Hepatic stellate cell (primary cell): ENCODE measurements at places on chromosomes 16 and 17.

GRCh38 chr17:44408786-44409185 is 19.3 kb upstream of the ITGA2B start:
- DNase-seq: no peak

DNA sequence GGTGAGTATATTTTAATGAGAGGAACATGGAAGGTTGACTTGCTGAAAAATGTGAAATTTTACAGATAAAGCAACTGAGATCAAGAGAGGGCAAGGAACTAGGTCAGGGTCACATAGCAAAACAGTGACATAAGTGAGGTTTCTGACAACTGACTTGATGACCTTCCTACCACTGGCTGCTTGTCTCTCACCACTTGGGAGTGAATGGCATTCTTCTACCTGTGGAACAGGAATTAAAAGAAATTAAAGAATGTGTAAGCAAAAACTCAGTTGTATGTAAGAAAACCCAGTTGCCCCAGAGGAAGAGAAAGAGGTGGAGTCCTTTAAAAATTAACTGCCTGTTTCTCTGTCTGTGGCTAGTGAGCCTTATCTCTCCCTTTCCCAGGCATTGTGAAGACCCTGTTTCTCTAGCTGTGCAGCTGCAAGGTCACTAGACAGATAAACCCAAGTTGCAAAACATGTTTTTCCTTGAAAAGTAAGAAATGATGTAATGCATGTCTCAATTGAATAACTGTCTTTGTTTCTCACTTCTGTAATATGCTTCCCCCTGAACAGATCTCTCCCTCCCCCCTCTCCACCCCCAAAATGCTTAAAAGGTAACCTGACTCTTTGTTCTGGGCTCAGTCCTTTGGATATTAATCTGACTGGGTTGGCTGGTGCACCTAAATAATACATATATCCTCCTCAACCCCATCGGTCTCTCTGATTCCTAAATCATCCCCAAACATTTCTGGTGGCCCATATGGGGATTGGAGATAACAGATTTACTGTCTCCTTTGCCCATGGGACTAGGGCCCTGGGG is 23.4 kb downstream of the ACSM1 start:
- no peak for DNase-seq

DNA sequence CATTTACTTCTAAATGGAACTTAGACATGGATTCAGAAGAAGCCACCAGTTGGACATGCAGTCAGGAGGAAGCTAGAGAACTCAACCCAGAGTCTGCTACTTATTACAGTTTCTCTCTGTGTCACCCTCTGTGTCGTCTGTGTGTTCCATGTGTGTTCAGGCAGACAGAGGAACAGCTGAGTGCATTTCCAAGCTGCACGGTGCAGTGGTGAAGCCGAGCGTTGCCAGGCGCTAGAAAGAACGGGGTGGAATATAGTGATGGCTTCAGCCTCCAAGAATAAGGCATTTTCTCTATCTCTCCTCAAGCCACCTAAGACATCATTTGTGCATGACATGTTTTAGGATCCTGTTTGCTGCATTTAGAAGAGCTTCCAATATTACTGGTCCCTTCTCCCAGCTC is 101.1 kb upstream of the CCL2 start:
- no peak for DNase-seq

- no peak for DNase-seq
Measured at GRCh38 chr17:64387145-64387473, 3.6 kb downstream of the PECAM1 start.

GRCh38 chr16:72987480-72987901 is 60.4 kb downstream of the ZFHX3 start:
- DNase-seq: no peak

GRCh38 chr17:71055128-71055527 is 885.8 kb downstream of the KCNJ2 start:
- DNase-seq: peak; percentile 6

- no peak for DNase-seq
Measured at GRCh38 chr17:46974086-46974485, 5.0 kb downstream of the RPRML start.

GRCh38 chr16:57517397-57518367 is 18.7 kb downstream of the CCDC102A start:
- DNase-seq: no peak

- peak; percentile 72 for DNase-seq
Measured at GRCh38 chr16:67430977-67431774, at the start of gene HSD11B2. TSS of gene HSD11B2 (plus strand) at chr16:67431121. CDS start at chr16:67431249, 128 bp downstream.

DNA sequence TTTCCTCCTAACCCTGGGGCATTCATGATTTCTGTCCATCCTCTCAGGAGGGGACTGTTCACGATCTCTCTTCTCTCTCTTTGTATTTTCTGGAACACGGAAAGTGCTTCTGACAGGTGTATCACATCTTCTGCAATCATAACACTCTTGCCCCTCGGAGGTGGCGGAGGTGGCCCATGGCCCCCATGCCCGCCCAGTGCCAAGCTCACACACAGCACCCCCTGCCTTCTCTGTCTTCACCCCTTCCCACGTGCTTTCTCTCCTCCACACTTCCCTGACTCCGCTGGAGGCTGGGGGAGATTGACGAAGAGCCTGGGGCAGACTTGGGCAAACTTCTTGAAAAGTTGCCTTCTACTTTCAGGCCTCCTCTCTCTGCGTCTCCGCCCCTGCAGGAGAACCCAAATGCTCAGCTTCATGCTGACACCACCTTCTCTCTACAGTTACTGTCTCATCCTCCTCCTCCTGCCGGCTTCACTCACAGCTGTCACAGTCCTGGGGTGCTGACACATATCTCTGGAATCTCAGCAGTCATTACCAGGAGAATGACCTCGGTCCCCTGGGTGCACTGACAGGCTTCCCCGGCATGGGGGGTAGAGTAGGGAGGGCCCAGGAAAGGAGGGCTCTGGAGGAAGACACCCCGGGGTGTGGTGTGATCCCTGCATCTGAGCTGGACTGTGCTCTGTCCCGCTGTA is 127.1 kb downstream of the ENGASE start:
- DNase-seq: peak; percentile 88

GRCh38 chr16:17308186-17308585 is 162.6 kb downstream of the XYLT1 start:
- DNase-seq: no peak

- no peak for DNase-seq
Measured at GRCh38 chr16:27924411-27925118, 138.9 kb downstream of the GSG1L start.

- DNase-seq: no peak
Measured at GRCh38 chr16:89723279-89724250, 2.2 kb downstream of the ZNF276 start.

DNA sequence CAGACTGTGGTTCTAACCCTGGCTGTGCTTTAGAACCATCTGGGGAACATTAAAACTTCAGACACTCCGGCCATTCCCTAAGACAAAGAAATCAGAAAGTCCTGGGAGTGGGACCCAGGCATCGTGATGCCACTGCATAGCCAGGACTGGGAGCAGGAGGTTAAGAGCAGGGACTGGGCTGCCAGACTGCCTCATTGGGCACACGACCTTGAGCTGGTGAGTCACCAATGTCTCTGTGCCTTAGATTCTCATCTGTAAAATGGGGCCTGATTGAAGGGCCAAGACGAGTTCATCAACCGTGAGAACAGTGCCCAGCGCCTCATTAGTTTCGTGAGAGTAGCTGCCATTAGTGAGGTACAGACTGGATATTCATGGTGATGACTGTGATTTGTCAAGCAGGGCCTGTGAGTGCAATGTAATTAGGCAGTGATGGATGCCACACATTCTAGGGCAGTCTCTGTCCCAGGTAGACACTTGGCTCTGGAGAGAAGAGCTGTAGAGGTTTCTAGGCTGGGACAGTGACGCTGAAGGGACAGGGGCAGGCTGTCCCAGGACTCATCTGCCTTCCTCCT is 196.8 kb downstream of the NTN1 start:
- DNase-seq: no peak

- peak; percentile 95 for DNase-seq
Measured at GRCh38 chr16:29995324-29995910, at the start of gene HIRIP3. TSS of gene HIRIP3 (minus strand) at chr16:29995617. CDS start at chr16:29995605, 12 bp downstream.

DNA sequence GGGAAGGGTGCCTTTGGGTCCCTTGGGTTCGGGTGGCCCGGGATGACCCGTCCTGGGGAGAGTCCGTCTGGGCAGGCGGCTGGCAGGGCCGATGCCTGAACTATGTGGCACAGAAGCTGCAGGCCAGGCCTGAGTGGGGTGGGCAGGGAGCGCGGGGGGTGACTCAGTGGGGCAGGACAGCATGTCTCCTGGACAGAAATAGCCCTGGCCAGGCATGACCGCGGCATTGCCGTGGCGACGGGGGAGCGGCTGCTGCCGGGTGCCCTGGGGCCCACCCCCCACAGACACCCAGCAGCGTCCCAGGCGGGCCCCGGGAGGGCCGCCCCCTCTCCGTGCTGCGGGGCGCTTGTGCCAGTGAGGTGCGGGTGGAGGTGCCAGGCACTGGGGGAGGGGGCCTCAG is 1.8 kb upstream of the C1QTNF8 start:
- peak; percentile 78 for DNase-seq

DNA sequence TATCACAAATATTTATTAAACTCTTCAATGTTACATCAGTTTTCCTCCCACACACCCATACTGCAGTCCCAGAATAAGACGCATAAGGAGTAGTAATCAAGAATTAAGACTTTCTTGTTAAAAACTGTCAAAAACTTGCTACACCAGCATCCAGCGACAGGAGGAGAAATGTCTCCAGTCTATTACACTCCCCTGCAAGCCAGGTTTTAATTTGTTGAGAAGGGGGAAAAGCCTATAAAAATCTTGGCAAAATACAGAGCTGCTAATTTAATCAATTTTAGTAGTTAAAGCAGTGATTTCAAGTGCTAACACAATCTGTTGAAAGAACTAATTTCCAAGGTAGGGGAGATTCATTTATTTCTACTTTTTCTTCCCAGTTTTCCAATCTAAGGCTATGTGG is 102.0 kb upstream of the MED13 start:
- no peak for DNase-seq

- DNase-seq: no peak
Measured at GRCh38 chr16:46727184-46727583, 21.0 kb downstream of the MYLK3 start.

- DNase-seq: no peak
Measured at GRCh38 chr17:59752446-59752845, 45.0 kb downstream of the VMP1 start.

- DNase-seq: no peak
Measured at GRCh38 chr17:49745175-49746139, 18.5 kb downstream of the FAM117A start.

DNA sequence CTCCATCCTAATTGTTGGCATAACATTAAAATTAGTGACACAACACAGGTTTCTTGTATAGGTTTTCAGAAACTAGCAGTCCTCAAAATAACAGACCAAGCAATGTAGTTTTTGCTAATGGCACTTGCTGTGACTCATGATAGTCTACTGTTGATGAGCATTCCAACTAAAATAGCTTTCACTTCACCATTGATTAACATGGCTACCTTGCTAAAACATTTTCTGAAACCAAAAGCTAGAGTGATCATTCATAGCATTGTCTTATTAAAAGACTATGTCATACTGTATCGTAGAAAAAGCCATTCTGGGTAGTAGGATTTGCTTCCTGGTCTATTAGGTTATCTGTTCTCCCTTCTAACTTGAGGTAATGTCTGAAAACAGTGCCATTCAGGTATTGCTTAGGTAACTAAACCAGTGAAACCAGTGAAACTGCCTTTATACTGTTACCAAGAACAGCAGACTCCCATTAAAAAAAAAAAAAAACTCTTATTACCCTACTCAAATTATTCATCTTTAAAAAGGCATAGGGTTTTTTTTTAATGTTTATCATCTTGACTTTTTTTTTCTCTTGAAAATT is 2.5 kb upstream of the CLTC start:
- no peak for DNase-seq

- DNase-seq: peak; percentile 48
Measured at GRCh38 chr16:65117811-65118448, 3.9 kb downstream of the CDH11 start.

DNA sequence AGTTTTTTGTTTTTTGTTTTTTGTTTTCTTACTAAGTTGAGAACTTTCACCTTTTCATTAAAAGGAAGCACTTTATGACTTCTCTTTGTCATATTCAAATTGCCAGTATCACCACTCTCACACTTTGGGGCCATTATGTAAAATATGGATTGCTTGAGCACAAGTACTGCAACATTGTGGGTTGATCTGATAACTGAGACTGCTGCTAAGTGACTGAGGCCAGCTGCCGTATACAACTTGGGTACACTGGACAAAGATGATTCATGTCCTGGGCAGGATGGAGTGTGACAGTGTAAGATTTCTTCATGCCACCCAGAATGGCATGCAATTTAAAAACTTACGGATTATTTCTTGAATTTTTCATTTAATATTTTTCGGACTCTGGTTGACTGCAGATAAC is 7.8 kb downstream of the TTC19 start:
- no peak for DNase-seq

GRCh38 chr17:38431346-38432145 is 3.3 kb downstream of the ARHGAP23 start:
- no peak for DNase-seq

DNA sequence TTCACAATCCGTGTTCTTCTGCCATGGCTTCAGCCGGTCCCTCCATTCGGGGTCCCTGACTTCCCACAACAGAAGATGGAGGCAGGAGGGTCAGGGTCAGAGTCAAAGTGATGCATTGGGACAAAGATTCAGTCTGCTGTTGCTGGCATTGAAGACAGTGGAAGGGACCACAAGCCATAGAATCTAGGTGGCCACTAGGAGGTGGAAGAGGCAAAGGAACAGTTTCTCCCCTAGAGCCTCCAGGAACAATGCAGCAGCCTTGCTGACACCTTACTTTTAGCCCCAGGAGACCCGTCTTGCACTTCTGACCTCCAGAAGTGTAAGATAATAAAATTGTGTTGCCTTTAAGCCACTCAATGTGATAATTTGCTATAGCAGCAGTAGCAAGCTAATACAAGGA is 55.9 kb downstream of the MFSD11 start:
- peak; percentile 31 for DNase-seq

- DNase-seq: no peak
Measured at GRCh38 chr16:3503523-3503922, 2.7 kb downstream of the CLUAP1 start.

DNA sequence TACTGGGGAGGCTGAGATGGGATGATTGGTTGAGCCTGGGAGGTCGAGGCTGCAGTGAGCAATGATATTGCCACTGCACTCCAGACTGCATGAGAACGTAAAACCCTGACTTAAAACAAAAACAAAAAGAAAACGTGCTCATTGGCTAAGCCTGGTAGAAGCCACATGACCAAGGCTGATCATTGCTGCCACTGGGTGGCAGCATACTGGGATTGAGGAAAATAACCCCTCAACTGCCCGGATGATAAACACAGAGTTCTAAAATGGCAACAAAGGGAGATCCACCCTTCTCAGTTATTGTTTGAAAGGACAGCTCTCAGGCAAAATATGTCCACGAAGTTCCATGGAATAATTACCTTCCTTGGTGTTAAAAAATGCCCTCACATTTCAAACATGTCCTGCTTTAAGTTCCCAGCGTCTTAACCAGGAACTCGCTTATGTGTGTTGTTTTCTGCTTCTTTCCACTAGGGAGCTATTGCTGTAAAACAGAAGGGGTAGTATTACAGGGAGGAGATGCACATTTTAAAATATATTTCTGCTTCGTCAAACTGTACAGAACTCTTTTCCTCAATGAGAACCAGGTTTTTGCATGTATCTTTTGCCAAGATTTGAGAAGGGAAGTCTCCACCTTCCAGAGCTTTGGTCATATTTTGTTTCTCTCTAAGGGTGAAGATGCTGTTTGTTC is 675.3 kb downstream of the MAF start:
- no peak for DNase-seq
